ENCODE measurements at places on chromosomes 3 and 15.

- DNase-seq: no peak
These were observed 437.7 kb downstream of the DIPK2A start for GRCh38 chr3:144409319-144409718.

GRCh38 chr3:72533591-72534473, 314.4 kb downstream of the SHQ1 start:
- no peak for DNase-seq

- no peak for DNase-seq
These were observed 162.8 kb downstream of the PTPRG start for GRCh38 chr3:61724183-61724582.

DNA sequence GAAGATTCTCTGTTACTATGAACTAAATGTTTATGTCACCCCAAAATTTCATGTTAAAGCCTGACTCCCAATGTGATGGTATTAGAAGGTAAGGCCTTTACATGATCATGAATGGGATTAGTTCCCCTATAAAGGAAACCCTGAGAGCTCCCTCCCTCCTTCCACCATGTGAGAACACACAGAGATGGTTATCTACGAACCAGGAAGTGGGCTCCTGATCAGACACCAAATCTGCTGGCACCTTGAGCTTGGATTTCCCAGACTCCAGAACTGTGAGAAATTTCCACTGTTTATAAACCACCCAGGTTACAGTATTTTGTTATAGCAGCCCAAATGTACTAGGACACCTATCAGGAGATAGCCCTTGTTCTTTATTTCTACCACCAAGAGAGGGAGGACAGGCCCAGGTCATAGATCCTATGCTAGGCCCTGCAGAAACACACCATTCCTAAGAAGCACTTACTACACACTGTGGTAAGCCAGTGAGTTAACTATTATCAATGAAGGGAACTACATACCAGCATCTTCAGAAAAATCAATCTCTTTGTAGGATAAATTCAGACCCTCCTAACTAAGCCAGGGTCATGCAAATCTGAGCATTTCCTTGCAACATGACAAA, 59.0 kb downstream of the PRKAR2A start:
- DNase-seq: no peak

DNA sequence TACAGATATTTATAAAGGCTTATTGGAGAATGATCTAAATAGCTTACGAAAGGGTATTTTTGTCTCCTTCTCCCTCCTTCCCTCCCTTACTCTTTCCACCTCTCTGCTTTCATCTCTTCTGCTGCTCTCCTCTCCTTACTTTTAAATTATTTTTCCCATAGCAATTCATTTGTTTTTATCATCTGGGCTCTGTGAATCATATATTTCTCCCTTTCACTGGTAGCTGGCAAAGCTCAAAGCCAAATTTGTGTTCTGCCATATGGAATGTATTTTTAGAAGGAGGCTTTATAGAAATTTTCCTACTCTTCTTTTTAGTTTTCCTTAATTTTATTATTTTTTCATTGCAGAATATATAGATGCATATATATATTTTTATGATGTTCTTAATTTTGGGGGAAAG, 385.8 kb downstream of the C3orf38 start:
- no peak for DNase-seq

DNA sequence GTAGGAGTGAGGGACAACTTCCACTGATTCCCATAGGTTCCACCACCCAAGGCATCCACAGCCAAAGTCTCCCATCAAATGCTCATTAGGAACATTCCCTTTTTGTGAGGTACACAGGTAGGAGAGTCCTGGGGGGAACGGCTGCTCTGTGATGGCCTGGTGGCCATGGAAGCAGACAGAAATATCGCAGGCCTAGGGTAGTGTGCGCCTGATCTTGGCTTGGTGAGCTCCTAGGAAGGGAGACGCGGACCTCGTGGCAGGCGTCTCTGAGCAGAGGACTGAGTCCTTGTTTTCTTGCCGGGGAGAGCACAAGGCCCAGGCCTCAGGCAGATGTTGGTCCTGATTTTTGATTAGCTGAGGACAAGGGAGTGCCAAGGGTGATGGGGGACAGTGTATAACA, 99.5 kb downstream of the SNRPN start:
- no peak for DNase-seq

- DNase-seq: peak; percentile 81
These were observed 2.6 kb upstream of the CDV3 start for GRCh38 chr3:133570937-133571320.

DNA sequence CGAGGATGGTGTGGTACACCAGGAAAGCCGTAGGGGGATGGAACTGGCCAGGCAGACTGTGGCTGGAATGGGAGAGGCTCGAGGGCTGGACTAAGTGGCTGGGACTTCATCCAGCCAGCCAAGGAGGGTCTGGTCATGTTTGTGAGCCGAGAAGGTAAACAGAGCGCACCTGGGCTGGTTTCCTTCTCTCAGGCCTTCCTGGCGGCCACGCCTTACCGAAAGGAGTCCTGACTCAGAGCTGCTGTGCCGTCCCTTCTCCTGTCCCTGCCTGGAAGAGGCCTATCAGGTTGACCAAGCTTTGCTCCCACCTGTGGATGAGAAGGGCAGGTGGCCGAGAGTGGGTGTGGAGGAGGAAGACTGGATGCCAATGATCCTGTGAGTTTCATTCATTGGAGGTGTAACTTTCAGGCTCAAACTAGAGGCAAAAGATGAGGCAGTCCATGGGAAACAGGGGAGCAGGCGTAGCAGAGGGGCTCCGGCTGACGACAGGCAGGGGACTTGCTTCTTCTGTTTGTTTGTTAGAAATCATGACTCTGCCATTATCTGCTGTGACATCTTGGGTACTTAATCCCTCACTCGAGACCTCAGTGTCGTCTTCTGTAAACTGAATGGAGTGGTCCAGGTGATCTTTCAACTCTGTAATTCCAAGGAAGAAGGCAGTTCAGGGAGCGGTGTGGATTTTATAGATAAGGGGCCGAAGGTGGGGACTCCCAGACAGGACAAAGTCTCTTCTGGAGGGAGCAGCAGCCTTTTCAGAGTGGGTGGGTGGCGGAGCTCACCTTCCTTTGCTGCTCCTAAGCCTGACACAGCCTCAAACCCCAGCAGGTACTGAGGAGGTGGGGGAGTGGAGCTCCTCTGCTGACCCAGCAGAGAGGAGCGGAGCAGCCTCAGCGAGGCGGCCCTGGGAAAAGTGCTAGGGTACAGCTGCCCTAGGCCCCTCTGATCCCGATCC, 71.8 kb upstream of the GATM start:
- no peak for DNase-seq
